Hippocampal formation (tissue), 2 donors: ENCODE measurements at places on chromosomes 12 and 14.

DNA sequence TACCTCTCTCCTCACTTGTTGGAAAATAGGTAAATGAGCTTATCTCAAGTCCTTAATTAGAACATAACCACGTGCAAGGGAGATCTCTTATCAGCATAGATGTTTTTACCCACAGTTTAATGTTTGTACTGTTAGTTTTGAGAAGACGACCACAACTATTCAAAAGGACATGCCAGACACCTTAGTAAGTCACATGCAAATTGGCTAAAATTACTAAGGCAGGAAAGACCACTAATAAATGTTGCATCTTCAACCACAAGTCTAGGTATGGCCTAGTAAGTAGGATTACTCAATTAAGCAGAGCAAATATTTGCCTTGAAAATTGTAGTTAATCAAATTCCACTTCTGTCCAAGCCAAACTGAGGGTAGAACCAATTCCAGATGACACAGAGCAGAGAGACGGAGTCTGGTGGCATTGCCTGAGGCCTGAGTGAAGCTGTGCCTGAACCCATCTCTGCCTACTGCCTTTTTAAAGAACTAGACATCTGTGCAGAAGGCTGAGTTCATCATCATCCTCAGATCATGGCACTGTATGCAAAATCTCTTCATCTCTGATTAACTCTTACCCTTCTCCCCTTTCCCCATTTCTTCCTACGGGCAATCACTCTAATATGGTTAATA lies 29.7 kb upstream of the CHST11 start:
- DNase-seq = no peak

GRCh38 chr14:68535404-68536017 lies 257.4 kb downstream of the ZFP36L1 start:
- DNase-seq = no peak

DNA sequence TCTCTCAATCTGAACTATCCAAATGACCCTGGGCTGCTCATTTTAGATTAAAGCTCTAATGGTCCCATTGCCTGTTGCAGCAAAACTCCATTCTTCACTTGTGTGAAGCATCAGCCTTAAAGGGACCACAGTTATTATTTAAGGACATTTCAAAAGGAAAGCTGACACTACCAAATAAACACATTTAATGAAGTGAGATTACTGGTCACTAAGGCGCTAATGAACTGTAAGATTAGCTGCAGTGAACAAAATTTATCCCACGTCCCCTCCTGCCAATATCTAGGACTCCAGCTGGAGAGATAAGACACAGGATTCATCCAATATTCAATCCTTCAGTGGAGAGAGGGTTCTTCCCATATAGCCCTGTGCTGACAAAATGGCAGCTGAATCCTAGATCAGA lies 1029.2 kb upstream of the SEL1L start:
- DNase-seq = no peak

- DNase-seq = no peak
Observed at GRCh38 chr14:70804556-70805162, 4.7 kb downstream of the MAP3K9 start.
